ENCODE measurements at places on chromosomes 3 and 15.

DNA sequence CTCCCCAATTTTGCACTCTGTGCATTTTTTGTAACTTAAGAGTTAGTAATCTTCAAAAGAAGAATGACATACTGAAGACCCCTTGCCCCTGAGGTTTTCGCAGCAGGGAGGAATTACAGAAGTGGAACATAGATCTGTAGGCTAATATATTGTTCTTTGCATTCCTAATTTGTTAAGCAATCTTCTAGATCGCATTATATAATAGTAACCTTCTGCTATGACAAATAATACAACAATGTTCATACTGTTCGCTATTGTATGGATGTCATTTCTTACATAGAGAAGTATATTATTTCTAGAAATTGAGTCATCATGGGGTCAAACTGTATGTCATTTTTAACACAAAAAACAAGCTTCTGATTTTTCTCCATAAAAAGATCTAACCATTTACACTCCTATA, 95.8 kb upstream of the TGFBR2 start:
- DNase-seq: no peak
- peaks cover 6% of the 10 kb centered on the region for H3K4me1 ChIP-seq
- H3K36me3 ChIP-seq: no peaks in the 10 kb centered on the region
- H3K27me3 ChIP-seq: peaks cover 2% of the 10 kb centered on the region
- no peak overlapping the region for H3K4me3 ChIP-seq

- no peaks in the 10 kb centered on the region for H3K36me3 ChIP-seq
- peaks cover 21% of the 10 kb centered on the region for H3K4me1 ChIP-seq
- no peak overlapping the region for H3K27ac ChIP-seq
- H3K27me3 ChIP-seq: no peaks in the 10 kb centered on the region
- DNase-seq: no peak
- H3K4me3 ChIP-seq: no peak overlapping the region
Observed at GRCh38 chr3:136171097-136171542, 25.0 kb downstream of the MSL2 start.

DNA sequence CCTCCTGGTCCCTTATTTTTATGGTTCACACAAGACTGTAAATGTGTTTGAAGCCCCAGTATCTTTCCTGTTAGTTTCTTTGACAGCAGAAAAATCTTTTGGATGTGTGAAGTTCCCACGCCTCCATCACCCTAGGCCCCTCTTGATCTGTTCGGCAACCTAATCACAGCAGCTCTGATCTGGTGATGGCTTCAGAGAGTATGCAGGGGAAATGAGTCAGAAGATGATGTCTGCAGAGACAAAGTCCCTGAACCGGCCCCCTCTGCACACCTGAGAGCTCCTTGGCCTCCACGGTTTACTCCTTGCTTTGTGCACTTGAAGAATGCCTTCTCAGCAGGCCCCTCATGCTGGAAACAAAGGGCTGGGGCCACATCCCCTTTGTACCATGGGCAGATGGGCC, 63.5 kb downstream of the CLDN11 start:
- peaks cover 11% of the 10 kb centered on the region for H3K36me3 ChIP-seq
- no peak overlapping the region for H3K27ac ChIP-seq
- DNase-seq: no peak
- H3K4me3 ChIP-seq: no peak overlapping the region

DNA sequence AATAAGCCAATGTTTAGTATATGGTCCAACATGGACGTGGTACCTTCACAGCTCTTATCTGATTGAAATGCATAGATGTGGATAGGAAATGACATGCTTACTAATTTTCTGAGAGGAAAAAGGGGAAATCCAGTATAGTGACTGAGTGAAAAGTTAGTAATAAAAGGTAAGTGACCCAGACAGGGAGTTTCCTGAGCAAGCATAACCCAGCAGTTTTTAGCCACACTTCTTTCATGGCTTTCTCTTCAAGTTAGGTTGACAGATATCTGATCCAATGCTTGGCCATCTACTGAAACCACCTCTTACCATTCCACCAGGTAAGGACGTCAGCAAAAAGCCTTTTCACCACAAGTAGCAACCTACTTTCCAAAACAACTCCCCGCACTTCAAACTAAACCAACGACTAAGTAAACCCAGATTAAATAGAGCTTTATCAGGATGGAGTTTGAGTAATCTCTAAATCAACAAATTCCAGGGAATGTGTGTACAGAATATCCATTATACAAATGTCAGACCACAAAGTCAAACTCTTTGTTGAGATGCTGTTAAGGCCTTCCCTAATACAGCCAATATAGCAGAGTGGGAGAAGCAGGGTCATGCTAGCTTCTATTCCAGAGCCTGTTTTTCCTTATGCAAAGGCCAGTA, 329.7 kb downstream of the RORA start:
- peaks cover 4% of the 10 kb centered on the region for H3K4me1 ChIP-seq
- peaks cover 1% of the 10 kb centered on the region for H3K27me3 ChIP-seq
- no peak for DNase-seq
- no peak overlapping the region for H3K4me3 ChIP-seq
- no peak overlapping the region for H3K27ac ChIP-seq
- H3K36me3 ChIP-seq: no peaks in the 10 kb centered on the region

DNA sequence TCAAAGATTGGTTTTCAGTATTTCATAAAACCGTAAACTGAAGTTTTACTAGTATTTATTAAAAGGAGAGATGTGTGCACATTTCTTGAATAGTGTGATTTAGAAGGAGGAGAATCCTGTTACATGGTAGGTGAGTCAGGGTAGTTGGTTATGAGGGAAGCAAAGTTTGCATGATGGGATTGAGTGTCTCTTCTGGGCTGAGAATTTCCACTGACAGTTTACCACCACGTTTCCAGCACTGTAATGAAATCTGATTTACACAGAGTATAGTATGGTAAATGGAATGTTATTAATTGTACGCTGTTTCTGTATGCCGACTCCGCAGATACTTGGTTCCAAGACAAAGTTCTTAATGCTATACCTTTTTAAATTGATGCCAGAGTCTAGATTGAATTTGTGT, 1.6 kb downstream of the NECTIN3 start:
- H3K27me3 ChIP-seq: peaks cover 8% of the 10 kb centered on the region
- peaks cover 22% of the 10 kb centered on the region for H3K4me1 ChIP-seq
- no peak overlapping the region for H3K27ac ChIP-seq
- DNase-seq: no peak
- H3K4me3 ChIP-seq: peak overlapping the region; percentile 97
- peaks cover 3% of the 10 kb centered on the region for H3K36me3 ChIP-seq

DNA sequence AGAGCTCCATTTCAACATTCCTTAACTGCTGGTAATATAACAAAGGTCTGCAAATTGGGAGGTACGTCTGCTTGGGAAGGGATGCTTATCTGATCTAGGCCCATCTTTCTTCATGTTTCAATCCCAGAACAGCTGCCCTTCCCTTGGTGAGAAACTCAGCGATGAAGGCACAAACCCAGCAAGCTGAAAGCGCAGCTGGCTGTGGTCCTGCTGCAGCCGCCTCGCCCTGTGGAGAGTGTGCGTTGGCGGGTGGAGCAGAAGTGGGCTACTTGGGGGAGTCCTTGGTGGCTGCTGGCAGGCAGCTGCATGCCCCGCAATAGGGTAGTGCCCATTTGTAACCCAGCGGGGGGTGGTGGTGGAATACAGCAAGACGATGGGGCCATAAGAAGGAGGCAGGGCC, 160.6 kb upstream of the WNT5A start:
- no peaks in the 10 kb centered on the region for H3K27me3 ChIP-seq
- no peak for DNase-seq
- H3K27ac ChIP-seq: no peak overlapping the region
- H3K4me1 ChIP-seq: no peaks in the 10 kb centered on the region
- H3K36me3 ChIP-seq: no peaks in the 10 kb centered on the region

DNA sequence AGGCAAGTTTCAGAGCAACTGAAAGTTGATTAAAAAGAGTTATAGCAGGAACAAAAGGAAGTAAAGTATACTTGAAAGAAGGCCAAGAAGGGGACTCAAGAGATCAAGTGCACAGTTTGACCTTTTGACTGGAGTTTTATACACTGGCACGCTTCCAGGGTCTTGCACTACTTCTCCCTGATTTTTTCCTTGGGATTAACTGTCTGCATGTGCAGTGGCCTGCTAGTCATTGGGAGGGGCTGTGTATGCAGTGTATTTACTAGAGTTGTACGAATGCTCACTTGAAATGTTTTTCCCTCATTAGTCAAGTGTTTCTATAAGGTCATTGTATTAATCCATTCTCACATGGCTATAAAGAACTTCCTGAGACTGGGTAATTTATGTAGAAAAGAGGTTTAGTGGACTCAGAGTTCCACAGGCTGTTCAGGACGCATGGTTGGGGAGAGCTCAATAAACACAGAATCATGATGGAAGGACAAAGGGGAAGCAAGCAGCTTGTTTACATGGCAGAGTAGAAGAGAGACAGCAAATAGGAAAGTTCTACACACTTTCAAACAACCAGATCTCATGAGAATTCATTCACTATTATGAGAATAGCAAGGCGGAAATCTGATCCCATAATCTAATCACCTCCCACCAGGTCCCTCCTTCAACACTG, 571.8 kb downstream of the ZPLD1 start:
- H3K27me3 ChIP-seq: peaks cover 1% of the 10 kb centered on the region
- no peaks in the 10 kb centered on the region for H3K36me3 ChIP-seq
- no peak overlapping the region for H3K4me3 ChIP-seq
- no peak for DNase-seq

- H3K4me1 ChIP-seq: no peaks in the 10 kb centered on the region
- no peaks in the 10 kb centered on the region for H3K36me3 ChIP-seq
- H3K4me3 ChIP-seq: no peak overlapping the region
- no peak for DNase-seq
- H3K27ac ChIP-seq: no peak overlapping the region
Observed at GRCh38 chr3:40417845-40418543, 31.0 kb downstream of the ENTPD3 start.

DNA sequence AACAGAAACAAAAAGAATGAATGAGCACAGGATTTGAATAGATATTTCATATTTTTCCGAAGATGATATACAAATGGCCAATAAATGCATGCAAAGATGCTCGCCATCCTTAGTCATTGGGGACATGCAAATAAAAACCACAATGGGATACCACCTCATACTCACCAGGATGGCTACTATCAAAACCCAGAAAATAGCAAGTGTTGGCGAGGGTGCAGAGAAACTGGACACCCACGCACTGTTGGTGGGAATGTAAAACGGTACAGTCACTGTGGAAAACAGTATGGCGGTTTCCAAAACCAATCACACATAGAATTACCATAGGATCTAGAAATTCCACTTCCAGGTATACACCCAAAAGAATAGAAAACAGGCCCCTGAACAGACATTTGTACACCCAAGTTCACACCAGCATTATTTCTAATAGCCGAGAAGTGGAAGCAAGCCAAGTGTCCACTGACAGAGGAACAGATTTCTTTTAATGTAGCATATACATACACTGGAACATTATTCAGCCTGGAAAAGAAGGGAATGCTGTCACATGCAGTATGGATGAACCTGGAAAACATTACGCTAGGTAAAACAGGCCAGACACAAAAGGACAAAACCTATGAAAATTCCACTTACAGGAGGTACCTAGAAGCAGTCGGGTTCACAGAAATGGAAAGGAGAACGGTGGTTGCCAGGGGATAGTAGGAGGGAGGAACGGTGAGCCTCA, 3.6 kb downstream of the RNF168 start:
- peaks cover 4% of the 10 kb centered on the region for H3K27me3 ChIP-seq
- peaks cover 15% of the 10 kb centered on the region for H3K4me1 ChIP-seq
- peak overlapping the region; percentile 91 for H3K27ac ChIP-seq
- DNase-seq: no peak
- H3K4me3 ChIP-seq: peak overlapping the region; percentile 100
- peaks cover 5% of the 10 kb centered on the region for H3K36me3 ChIP-seq

- H3K36me3 ChIP-seq: peaks cover 23% of the 10 kb centered on the region
- H3K27me3 ChIP-seq: peaks cover 11% of the 10 kb centered on the region
- no peak overlapping the region for H3K27ac ChIP-seq
- DNase-seq: no peak
- H3K4me1 ChIP-seq: peaks cover 14% of the 10 kb centered on the region
Observed at GRCh38 chr15:64456634-64457108, 3.7 kb upstream of the ZNF609 start.

All from endothelial cell (in vitro differentiated cells).